Activated naive CD4-positive, alpha-beta T cell (primary cell): ENCODE measurements at places on chromosomes 7 and 10.

DNA sequence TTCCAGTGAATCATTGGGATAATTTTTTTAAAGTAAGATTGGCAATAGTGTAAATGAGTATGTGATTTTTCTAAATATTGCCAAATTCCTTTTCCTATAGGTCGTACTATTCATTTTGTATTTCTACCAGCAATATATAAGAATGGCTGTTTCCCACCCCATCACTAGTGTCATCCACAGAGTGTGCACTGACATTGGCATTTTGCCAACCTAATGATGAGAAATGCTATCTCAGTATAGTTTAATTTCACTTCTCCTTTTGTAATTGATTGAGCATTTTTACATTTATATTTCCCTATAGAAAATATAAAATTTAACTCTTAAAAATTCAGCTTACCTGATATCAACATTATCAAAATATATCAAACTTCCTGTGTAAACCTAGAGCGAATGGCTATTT lies 17.6 kb upstream of the TMEM26 start:
- DNase-seq: no peak

DNA sequence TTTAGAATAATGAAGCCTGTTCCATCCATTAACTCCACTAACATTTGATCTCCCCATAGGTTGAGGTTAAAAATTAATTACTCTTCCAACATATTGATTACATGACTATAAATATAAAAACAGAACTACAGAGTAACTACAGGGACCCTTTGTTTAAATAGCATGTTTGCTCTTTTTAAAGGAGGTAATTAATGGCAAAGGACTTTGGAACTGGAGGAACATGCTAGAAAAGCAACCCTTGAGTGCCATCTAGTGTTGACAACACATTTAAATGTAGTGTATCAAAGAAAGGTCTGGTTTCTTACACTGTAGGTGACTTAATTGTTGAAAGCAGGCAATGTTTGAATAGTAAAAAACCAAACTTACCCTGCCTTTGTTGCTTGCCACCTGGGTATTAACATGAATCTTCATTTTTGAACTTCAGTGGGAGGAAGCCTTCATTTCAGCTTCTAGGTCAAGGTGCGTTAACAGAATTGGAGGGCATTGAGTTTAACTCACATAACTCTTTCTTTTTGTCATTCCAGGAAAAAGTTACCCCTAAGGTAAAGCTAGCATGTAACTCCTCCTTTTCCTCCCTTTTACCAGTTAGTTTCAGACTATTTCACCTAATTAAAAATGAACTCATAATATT lies 52.6 kb upstream of the CAPZA2 start:
- DNase-seq: no peak

DNA sequence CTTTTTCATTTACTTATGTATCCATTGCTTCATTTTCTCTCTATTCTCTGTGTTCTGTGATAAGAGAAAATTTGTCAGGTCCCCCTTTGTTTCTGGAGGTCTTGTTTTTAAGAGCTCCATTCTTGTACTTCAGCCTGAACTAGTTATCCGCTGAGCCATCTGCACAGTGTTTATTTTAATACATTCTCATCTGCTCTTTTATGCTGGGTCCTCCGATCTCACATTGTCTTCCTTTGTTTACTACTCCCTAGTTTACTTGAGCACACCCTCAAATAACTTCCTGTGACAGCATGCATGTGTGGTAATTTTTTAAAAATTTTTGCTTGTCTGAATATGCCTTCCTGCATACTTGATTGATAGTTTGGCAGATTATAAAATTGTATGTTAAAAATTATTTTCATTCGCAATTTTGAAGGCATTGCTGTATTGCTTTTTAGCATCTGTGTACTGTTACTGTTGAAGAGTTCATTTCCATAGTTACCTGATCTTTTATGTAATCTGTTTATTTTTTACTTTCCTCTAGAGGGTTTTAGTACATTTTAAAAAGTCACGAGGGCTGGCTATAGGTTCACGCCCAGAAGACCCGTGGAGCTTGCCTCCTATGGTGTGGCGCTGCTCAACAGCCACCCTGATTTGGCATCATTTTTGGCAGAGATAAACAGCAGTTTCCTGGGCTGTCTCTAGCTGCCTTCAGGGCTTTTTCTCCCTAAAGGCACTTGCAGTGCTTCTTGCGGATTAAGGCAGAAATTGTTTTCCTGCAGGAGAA lies 31.9 kb downstream of the RSBN1L start:
- no peak for DNase-seq

GRCh38 chr10:22436526-22436892 lies 91.2 kb downstream of the SPAG6 start:
- DNase-seq: no peak

DNA sequence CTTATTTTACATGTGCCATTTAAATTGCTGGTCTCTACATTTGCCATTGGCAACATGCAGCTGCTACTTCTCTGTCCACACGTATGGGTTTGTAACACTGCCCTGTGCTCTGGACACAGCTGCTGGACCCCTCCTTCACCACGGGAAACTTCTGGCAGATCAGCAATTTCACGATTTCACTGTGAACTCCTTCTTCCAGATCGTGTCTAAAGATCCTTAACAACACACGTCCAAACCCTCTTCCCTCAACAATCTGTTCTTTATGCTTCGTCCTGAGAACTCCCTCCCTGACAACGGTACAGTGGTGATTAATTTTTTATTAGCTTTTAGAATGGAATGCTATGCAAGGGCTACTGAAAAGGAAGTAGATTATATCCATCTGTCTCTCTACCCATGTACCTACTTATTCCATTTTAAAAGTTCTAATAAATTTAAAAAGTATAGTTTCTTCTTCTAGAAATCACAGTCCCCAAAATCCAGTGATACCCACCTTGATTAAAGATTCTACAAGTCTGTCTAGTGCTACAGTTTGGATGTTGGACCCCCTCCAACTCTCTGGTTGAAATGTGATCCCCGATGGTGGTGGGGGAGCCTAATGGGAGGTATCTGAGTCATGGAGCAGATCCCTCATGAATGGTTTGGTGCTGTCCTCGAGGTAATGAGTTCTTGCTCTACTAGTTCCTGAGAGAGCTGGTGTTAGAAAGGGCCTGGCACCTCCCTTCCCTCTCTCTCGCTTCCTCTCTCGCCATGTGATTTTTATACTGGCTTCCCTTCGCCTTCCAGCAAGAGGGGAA lies 81.0 kb downstream of the KIAA1549 start:
- DNase-seq: no peak

GRCh38 chr7:23276947-23277346 lies 22.2 kb upstream of the MALSU1 start:
- no peak for DNase-seq

DNA sequence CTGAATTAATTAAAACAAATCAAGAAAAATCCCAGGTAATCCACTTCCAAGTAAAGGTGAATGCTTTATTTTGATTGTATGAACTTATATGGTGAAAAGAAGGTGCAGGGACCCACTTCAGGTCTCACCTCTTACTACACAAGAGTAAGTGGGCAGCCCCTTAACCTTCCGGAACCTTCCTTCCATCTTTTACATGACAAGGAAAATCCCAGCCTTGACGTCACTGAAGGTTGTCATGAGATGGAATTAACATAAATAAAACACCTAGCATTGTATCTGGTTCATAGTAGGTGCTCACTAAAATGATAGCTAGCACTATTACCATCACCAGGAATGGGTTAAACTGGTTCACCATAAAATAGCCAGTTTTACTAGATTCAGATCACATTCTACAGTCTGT lies 119.5 kb downstream of the ICA1 start:
- DNase-seq: no peak

GRCh38 chr10:201328-201771 lies 66.1 kb downstream of the ZMYND11 start:
- no peak for DNase-seq
